ENCODE measurements at places on chromosomes 2 and 18. TPM values are rescaled to one million over a fixed set of nuclear protein-coding genes. Genes with fewer than 3 reads are reported as not detected.

The STK39 gene
- total RNA-seq, result 12.8 TPM

The SLC9A4 gene
- 0.03 TPM for total RNA-seq

The CFAP221 gene
- total RNA-seq, result 0.13 TPM

The MOGAT1 gene
- not detected for total RNA-seq

The SLC38A11 gene
- 0.13 TPM for total RNA-seq

The COL4A3 gene
- 3.5 TPM for total RNA-seq
